Activated CD8-positive, alpha-beta memory T cell treated with anti-CD3 and anti-CD28 coated beads for 1 hour (primary cell): ENCODE measurements at places on chromosomes 12 and 14.

GRCh38 chr12:33587354-33587753 is 147.7 kb upstream of the SYT10 start:
- DNase-seq = no peak

DNA sequence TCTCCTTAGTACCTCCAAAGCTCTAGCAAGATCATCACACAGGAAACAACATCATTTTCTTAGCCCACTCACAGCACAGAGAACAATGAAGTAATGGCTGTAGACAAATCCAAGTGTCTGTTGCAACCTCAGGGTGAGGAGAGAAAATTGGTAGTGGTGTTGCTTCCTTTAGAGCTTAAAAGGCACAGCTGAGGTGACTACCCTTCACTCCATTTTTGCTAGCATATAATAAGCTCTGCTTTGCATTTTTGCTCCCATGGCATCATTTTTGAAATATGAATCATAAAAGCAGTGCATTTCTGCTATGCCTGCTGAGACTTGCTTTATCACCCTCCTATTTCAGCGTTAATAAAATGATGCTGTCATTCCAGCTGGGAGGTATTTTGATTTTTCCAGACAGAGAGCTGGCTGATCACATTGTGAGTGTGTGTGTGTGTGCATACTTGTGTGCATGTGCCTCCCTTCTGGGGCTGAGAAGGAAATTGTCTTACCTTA is 18.5 kb upstream of the PCNX1 start:
- DNase-seq = no peak

GRCh38 chr14:106508216-106508615 is 981.8 kb downstream of the TMEM121 start:
- DNase-seq = no peak

GRCh38 chr14:51167587-51168214 is 72.3 kb upstream of the TMX1 start:
- DNase-seq = no peak

- no peak for DNase-seq
These were observed 10.5 kb downstream of the PLD4 start for GRCh38 chr14:104935026-104935650.

GRCh38 chr12:80273144-80273543 is 170.9 kb upstream of the PTPRQ start:
- DNase-seq = no peak

- no peak for DNase-seq
These were observed 4.3 kb upstream of the ETFBKMT start for GRCh38 chr12:31655208-31655607.

GRCh38 chr12:132393991-132394949 is 64.9 kb upstream of the GALNT9 start:
- no peak for DNase-seq

- DNase-seq = no peak
These were observed 717.8 kb upstream of the TBX3 start for GRCh38 chr12:115401761-115402160.

DNA sequence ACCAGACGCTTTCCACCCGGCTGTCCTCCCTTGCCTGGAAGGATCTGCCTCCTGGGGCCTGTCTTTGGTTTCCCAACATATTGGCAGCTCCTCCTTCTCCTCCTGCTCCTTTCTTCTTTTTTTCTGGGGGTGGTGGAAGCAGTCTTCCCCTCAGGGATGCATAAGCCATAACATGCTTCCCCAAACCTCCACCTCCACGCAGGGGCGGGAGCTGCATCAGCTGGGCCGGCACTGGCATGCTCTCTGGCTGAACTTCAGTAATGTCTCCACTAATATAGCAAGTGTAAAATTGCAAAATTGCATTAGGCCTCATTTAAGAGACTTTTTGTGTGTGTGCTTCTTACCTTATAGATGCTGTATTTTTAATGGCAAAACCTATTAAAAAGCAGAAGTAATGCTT is 58.6 kb downstream of the GLT1D1 start:
- DNase-seq = no peak

DNA sequence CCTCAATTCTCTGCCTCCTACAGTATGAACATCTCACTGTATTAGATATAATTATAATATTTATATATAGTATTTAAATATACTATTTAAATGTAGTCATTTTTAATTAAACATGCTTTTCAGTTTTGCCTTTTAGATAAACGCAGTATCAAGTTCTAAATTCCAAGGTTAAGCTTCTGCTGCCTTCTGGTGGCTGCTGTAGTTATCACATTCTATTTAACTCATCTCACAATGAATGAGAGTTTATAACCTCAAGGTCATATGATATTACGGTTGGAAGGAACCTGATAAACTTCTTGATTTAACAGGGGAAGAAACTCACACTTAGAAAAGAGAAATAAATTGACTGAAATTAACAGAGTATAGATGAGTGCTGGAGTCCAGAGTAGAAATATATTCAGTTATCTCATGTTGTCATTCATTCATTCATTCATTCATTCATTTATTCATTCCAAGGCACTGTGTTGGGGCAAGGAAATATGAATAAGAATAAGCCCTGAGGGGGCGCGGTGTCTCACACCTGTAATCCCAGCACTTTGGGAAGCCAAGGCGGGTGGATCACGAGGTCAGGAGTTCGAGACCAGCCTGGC is 31.9 kb downstream of the GUCY2C start:
- peak; percentile 5 for DNase-seq

GRCh38 chr12:24850496-24850895 is 98.4 kb downstream of the BCAT1 start:
- DNase-seq = no peak

GRCh38 chr12:97595936-97596335 is 133.3 kb downstream of the RMST start:
- no peak for DNase-seq

DNA sequence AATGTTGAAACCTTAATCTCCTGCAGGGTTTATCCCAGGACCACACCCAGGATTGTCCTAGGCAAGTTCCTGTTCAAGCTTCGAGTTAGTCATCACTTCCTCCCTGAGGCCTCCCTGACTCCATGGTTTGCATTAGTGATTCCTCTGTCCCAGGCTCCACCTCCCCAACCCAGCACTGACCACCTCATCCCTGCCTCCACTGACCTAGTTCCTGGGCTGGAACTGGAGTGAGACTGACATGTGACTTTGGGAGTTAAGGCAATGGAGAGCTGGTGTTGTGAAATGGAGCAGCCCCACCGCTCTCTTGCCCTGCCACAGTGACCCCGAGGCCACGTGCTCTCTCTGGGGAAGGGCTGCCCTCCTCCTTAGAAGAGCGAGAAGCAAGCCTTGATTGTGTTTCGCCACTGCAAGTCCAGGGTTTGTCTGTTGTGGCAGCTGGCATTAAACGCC is 15.8 kb upstream of the DTX1 start:
- DNase-seq = no peak

DNA sequence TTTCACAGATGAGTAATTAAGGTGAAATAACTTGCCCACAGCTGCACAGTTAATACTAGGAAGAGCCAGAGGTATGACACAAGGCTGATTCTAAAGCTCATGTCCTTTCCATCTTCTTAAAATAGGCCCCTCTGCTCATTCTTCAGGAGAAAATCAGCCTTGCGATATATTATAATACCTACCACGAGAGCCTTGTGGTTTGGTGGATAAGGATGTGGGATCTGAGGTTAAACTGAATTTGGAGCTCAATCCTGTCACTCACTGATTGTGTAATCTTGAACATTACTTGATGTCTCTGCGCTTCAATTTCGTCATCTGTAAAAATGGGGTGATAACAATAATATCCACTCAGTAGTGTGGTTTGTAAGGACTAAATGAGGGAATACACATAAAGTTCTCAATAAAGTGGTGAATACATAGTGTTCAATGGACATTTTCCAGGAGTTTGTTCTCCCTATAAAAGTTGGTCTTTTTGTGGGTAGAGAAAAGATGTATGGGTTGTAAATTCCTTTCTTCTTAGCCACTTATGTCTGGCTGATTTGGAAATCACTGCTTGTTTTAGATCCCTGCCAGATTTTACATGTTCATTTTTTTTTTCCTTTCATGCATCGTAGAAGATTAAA is 25.1 kb upstream of the ATP2B1 start:
- DNase-seq = no peak

DNA sequence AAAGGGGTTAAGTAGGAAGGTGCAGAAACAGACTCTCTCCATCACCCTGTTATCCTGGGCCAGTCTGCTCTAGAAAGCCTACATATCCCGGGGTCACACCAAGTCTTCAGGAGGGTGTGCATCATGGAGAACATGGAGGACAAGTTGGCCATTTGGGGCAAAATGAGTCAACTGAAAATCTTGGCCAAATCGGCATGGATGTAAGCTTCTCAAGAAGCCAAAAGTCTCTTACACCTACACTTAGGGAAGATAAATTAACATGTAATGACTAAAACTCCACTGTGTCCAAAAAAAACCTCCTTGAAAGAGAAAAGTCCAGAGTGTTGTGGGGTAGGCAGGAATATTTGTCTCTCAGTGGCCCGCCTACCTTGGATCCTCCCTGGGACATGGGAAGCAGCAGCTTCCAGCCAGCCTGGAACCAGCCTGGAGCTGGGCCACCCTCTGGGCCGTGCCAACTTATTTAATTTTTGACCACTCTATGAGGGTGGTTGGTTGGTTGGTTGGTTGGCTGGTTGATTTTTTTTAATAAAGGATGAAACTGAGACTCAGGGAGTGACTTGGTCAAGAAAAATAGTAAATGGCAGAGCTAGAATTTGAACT is 17.9 kb upstream of the TC2N start:
- no peak for DNase-seq

DNA sequence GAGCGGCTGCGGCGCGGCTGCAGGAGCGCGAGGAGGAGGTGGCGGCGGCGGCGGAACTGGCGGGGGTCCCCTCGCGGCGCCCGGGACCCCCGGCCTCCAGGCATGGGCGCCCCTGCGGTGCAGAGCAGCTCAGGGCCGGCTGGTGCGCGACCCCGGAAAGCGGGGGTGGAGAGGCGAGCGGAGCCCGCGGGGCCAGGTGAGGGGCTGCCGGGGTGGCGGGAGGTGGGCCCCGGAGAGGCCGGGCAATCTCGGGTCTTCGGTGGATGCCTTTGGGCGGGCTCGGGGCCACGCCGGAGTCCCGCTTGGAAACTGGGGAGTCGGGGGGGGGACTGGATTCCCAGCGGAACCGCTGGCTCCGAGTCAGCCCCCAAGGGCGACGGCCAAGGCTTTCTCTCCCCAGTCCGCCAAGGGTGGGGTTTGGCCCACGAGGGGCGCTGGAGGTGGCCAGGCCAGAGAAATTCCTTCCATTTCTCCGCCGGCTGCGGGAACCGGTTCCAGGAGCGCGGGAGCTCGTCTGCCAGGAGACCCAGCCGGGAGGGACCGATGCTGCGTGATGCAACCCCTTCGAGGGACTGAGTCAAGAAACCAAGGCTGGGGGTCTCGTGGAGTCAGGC is 13.9 kb upstream of the NR4A1 start:
- no peak for DNase-seq

DNA sequence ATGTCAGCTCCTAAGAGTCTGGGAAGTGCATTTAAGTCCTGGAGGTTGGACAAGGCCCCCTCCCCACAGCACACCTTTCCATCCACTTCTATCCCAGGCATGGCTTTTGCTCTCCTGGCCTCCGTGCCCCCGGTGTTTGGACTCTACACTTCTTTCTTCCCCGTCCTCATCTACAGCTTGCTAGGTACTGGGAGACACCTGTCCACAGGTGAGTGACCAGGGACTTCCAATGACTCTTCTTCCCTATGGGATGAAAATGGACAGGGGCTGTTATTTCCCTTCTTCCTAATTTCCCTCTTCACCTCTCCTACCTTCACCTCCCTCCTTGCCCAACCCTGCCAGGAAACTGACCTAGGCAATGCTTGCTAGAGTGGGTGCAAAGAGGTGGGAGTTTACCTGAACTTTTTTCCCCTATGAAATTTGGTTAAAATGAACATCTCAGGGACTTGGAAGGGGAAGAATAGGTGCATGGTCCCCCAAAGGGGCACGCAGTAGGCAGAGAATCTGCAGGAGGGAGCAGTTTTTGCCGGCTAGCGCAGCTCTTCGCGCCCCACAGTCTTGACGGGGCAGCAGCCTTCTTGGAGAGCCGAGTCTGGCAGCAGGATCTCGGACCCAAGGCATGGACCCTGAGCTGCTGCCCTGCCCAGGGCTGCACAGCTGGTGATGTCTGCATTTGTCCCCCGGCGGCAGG is 9.2 kb downstream of the ARHGEF25 start:
- DNase-seq = no peak

DNA sequence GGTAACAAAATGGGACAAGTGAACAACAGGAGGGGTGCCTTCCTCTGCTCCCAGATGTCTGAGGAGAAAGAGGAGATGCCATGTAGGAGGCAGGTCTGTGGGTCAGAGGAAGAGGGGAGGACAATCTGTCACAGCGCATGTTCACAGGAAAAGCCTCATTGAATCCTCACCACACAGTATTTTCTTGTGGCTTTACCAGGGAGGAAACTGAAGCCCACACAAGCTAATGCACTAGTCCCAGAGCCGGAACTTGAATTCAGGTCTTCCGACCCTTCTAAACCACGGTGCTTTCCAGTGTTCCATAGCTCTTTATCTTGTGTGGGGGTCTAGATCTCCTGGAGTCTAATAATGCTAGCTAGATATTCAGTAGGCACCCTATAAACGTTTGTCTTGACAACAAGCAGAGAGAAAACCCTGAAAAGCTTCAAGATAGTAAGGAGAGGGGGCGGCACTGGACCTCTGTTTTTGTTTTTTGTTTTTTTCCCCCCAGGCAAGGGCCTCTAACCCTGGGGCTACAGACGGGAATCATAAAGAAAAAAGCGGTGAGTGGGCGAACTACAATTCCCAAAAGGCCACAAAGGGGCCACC is 371 bp upstream of the SHMT2 start:
- no peak for DNase-seq

GRCh38 chr14:58961045-58961731 is 227.3 kb upstream of the DAAM1 start:
- no peak for DNase-seq

GRCh38 chr12:2535583-2536204 is 259.1 kb upstream of the FKBP4 start:
- DNase-seq = no peak

GRCh38 chr12:109385339-109386058 is 37.8 kb downstream of the MYO1H start:
- no peak for DNase-seq

- no peak for DNase-seq
These were observed 50.9 kb downstream of the TRAF3 start for GRCh38 chr14:102828151-102828550.

- no peak for DNase-seq
These were observed 7.5 kb downstream of the CAMKK2 start for GRCh38 chr12:121288986-121289385.
